ENCODE measurements at places on chromosomes 1 and 21. TPM values are rescaled to one million over a fixed set of nuclear protein-coding genes. Genes with fewer than 3 reads are reported as not detected.

Gene NECTIN4
- total RNA-seq, result 0.22 TPM

DNA sequence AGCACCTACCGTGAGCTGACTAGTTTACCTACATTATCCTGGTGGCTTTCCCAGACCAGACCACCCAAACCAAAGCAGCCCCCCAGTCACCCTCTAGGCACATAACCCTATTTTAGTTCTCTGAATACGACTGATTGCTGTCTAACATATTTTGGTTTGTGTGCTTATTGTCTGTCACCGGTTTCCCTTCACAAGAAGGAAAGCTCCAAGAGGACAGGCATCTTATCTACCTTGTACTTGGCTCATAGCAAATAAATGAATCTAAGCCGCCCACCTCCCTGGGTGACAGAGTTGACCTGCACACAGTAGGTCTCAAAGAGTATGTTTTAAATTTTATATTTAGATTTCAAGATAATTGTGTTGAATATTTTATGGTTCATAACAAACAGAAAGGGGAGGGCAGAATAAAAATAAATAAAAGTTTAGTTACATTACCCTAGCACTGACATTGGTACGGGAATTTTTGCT is 904 bp upstream of the PRDX6 start:
- ATAC-seq, result no peak

GRCh38 chr21:18387994-18388393 is 15.6 kb downstream of the TMPRSS15 start:
- ATAC-seq, result no peak

DNA sequence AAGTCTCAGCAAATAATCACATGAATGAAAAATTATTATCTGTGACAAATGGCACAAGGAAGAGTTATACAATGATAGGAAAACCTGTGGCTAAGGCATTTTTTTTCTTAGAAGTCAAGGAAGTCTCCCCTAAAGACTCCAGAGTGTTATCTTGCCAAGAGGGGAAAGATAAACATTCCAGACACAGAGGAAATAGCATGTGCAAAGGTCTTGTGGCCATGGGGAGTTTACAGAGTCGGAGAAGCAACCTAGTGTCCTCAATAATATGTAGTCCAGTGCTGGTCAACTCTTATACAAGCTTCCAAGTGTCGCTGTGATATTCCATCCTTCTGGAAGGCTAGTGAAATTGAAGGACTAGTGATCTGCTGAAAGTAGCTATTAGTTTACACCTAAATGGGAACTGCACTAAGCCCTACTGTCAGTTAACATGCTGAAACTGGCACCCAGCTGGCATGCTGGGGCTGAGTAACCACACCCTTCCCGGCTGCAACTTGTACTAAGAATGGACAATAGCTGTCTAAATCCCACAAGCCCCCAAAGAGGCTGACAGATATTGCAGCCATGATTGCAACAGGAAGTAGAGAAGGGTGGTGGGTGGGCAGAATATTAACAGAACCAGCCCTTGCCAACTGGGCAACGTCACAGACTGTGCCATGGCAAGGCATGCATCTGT is 11.5 kb upstream of the ATP1B1 start:
- no peak for ATAC-seq

- no peak for ATAC-seq
Observed at GRCh38 chr1:32186491-32186890, 7.0 kb downstream of the TXLNA start.

GRCh38 chr21:32861866-32862265 is 90.3 kb upstream of the PAXBP1 start:
- ATAC-seq, result no peak

GRCh38 chr1:108785264-108785663 is 38.8 kb downstream of the STXBP3 start:
- no peak for ATAC-seq

Gene ATP13A2
- total RNA-seq, result 24.2 TPM

DNA sequence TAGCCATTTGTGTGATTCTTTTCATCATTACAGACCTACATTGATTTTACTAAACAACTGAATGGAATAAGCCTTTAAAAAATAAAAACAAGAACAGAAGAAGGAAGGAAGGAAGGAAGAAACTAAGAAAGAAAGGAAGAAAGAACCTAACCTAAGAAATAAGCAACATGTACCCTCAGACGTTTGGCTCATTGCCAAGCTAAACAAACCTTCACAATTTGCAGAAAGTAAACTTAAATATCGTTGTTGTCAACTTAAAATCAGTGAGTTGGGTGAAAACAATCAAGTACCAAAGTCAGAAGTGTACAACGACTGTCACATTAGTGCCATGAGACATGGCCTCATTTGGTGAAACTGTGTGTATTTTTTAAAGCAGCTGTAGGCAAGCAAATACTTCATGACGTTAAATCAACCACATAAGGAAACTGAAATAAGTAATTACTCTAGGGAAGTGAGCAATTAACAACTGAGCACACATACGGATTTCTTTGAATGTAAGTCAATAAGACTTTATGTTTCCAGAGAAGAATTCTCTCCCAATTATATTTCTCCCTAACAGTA is 313.1 kb upstream of the TMPRSS15 start:
- no peak for ATAC-seq

GRCh38 chr1:213600879-213601278 is 386.9 kb upstream of the PROX1 start:
- no peak for ATAC-seq

Gene LEFTY2
- total RNA-seq, result not detected

Gene DMRTA2
- not detected for total RNA-seq

Gene NCSTN
- 67.4 TPM for total RNA-seq

Gene DENND4B
- total RNA-seq, result 130 TPM

DNA sequence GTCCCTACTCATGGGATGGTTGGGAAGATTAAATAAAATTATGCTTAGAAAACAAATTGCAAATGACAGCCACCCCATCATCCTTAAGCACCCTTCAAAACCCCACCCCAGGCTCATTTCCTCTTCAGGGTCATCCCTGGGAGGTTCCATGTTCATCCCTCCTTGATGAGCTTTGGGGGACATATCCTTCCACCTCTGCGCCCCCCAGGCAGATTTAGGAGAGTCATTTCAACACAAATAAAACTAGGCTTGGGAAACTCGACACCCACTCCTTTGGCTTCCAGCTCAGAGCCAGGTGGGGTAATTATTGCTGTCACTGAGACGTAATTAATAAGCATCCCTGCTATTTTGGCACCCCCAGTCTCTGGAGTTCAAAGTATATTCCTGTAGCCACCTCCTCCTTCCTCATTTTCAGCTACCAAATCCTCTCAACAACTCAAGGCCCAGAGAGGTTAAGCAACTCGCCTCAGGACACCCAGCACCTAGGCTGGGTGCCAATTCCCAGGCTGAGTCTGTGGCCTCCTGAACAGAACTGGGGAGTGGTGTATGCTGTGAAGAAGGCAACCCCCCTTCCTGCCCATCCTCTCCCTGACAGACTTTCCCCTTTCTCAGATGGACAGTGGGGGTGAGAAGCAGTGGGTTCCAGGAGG is 595 bp downstream of the CRYBG2 start:
- no peak for ATAC-seq

DNA sequence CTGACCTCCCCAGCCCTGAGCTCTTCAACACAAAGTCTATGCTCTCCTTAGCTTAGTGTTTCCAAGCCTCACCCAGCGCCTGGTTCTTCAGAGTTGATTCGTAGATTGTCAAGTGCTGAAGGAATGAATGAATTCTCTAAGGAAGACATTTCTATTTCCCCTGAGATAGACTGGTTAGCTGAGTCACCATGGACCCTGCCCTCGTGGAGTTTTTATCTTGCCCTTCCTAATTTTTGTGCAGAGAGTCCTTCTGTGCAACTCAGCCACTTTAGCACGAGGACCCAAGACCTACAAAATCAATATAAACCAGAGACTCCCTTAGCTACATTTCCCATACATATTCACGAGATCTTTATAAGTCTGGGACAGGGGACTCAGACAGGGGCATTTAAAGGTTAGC is 2.6 kb upstream of the CD244 start:
- ATAC-seq, result no peak

GRCh38 chr1:46621930-46622329 is 5.3 kb upstream of the MOB3C start:
- ATAC-seq, result no peak

DNA sequence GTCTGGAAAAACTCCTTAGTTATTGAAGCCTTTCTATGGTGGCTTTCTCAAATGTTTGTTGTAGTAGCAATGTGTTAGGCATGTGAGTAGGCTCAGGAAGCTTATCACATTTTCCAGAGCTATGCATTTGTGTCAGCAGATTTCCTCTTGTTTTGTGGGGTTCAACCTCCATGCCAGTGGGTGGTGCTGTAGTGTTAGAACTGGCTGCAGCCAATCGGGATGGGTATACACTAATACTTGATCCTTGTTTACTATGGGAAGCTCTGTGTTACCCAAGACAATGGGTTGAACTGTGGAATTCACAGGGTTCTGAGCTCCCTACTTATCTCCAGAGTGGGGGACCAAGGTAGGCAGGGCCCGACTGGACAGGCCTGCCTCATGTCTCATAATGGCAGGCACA is 348.5 kb upstream of the ADAMTS5 start:
- ATAC-seq, result no peak

Gene CFAP107
- total RNA-seq, result not detected

- ATAC-seq, result no peak
Observed at GRCh38 chr1:81366173-81366572, 434.6 kb upstream of the ADGRL2 start.

Gene IQGAP3
- total RNA-seq, result 9.4 TPM

DNA sequence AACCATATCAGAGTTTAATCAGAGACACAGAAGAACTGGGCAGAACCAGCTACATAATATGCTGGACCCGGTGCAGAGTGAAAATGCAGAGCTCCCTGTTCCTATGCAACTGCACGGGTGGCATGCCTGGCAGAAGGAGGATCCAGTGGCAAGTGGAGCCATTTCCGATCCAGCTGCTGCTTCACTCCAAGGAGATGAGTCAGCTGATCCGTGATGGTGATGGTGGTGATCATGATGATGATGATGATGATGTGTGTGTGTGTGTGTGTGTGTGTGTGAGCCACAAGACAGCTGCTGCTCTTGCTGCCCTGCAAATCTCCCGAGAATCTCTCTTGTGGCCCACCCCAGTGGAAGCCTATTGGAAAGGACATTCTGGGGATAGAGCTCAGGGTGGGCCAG is 133.0 kb downstream of the URB2 start:
- ATAC-seq, result no peak

Gene ADGRB2
- 4.5 TPM for total RNA-seq

Gene REG4
- not detected for total RNA-seq

GRCh38 chr1:219847215-219847855 is 81.0 kb downstream of the SLC30A10 start:
- ATAC-seq, result no peak

DNA sequence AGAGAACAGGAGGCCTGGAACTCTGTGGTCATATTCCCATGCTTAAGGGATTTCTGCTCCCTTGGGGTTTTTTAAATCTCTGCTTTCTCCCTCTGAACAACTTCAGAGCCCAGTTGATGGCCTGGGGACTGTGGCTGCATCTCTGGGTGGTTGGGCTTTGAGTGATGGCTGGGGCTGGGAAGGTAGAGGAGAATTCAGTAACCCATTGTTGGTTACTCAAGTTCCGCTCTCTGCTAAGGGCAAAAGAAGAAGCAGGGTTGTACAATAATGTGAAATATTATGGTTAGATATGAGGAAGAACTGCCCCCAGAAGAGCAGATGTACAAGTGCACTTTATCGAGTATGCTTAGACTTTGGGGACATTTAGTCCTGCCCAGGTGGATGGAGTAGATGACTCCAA is 72.1 kb upstream of the CNTN2 start:
- ATAC-seq, result no peak

DNA sequence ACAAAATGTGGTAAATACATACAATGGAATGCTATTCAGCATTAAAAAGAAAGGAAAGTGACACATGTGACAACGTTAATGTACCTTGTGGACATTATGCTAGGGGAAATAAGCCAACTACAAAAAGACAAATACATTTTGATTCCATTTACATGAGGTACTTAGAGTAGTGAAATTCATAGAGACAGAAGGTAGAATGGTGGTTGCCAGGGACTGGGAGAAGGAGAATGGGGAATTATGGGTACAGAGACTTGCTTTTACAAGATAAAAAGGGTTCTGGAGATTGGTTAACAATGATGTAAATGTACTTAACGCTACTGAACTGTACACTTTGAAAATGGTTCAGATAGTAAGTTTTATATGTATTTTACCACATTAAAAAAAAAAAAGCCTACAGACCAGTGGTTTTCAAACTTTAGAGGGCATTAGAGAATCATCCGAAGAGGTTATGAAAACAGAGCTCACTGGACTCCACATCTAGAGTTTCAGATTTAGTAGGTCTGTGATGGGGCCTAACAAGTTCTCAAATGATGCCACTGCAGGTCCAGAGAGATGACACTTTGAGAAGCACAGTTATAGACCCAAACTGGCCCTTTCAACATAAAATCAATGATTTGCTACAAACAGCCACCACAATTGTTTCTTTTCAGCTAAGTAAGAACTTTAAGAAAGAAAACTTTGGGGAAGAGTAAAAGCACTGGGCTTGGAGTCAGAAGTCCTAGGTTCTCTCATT is 9.6 kb upstream of the ADCY10 start:
- ATAC-seq, result no peak

Gene CYYR1
- total RNA-seq, result not detected

Gene ARL8A
- 51.4 TPM for total RNA-seq

Gene TDRD5
- total RNA-seq, result not detected

DNA sequence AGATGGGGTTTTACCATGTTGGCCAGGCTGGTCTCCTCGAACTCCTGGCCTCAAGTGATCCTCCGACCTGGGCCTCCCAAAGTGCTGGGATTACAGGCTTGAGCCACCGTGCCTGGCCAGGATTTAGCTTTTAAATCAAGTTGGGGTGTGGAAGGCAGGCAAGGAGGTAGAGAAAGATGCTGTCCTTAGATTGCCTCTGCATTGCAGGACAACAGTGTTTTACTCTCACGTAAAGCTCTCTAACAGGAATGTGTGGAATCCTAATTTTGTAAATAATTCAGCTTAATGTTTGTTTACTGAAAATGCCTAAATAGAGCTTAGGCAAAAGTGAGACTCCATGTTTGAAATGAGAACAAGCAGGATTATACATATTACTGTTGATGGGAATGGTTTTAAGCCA is 29.5 kb upstream of the TGFB2 start:
- ATAC-seq, result no peak

DNA sequence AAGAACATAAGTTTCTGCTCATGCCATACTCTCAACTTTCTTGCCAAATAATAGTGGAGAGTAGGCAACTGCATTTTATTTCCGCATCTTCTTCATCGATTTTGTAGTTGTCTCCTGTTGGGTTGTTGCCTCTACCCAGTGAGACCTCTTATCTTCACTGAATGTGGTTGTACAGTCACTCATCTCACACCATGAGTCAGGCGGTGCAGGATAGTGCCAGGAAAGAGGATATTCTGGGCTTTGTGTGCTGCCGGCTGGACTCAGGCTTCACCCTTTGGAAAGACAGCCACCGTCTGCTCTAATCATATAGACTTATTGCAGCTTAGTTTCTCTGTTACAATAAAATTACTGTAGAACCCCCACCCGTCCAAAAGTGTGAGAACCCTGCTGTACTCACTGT is 154.3 kb upstream of the USP24 start:
- no peak for ATAC-seq

GRCh38 chr1:66413136-66413837 is 120.7 kb upstream of the SGIP1 start:
- no peak for ATAC-seq

GRCh38 chr1:6008084-6008415 is 15.8 kb upstream of the NPHP4 start:
- ATAC-seq, result no peak

All from activated T-helper 17 cell treated with anti-CD3 and anti-CD28 coated beads, Interleukin-2, amount 50 U/mL, for 72 hours (primary cell).